ENCODE measurements at places on chromosomes 1 and 21. TPM values are rescaled to one million over a fixed set of nuclear protein-coding genes. Genes with fewer than 3 reads are reported as not detected.

SMPDL3B gene
- total RNA-seq, result 0.48 TPM

LEPR gene
- 2.2 TPM for total RNA-seq

CFHR1 gene
- not detected for total RNA-seq

PHC2 gene
- 98.4 TPM for total RNA-seq

SLC22A15 gene
- total RNA-seq, result 7.1 TPM

TMOD4 gene
- total RNA-seq, result 0.65 TPM

FOXD3 gene
- total RNA-seq, result not detected

TPTE gene
- not detected for total RNA-seq

DEPDC1 gene
- 23.3 TPM for total RNA-seq

MAP10 gene
- 1.0 TPM for total RNA-seq

CNIH4 gene
- 83.1 TPM for total RNA-seq

LAMC2 gene
- 7,314 TPM for total RNA-seq

DNTTIP2 gene
- 74.0 TPM for total RNA-seq

UCK2 gene
- total RNA-seq, result 84.9 TPM

AGO4 gene
- 9.3 TPM for total RNA-seq

SLC25A44 gene
- 18.4 TPM for total RNA-seq
